HepG2 (cell line): ENCODE measurements at places on chromosomes 4 and X. TPM values are rescaled to one million over a fixed set of nuclear protein-coding genes. Genes with fewer than 3 reads are reported as not detected.

GRCh38 chr4:182593402-182593801 is 323.8 kb downstream of the DCTD start:
- no peaks in the 10 kb centered on the region for H3K36me3 ChIP-seq
- no peak overlapping the region for H3K27ac ChIP-seq
- no peaks in the 10 kb centered on the region for H3K4me1 ChIP-seq
- no peak overlapping the region for H3K4me3 ChIP-seq
- no peaks in the 10 kb centered on the region for H3K27me3 ChIP-seq

GRCh38 chrX:154546354-154547244 is at the start of gene G6PD:
Gene G6PD (minus strand): TSS chrX:154546846. CDS start chrX:154546155, 691 bp downstream.
- H3K27me3 ChIP-seq, result no peaks in the 10 kb centered on the region; the same call in 2 of the 3 replicates
- peak; percentile 43 for DNase-seq
- no peaks in the 10 kb centered on the region for H3K36me3 ChIP-seq
- peak within 1 kb of the TSS; percentile 82 for H3K27ac ChIP-seq

DNA sequence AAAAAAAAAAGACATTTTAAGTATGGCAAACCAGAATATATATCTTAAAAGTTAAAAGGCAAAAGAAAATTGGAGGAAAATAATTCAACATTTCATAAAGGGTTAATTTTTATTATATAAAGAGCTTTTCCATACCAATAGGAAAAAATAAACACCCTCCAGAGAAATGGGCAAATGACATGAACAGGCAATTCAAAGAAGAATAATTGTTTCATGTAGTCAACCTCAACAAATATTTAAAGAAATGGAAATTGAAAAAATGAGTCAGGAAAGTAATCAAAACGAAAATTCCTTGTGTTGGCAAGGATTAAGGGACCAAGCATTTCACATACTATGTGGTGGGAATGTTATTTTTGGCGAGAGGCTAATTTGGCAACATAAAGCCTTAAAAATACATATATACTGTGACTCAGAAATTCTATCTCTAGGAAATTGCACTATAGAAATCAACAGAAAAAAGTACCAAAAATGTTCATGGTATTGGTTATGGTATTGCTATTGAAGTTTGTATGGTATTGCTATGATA is 87.6 kb downstream of the HAUS3 start:
- DNase-seq, result no peak
- H3K27me3 ChIP-seq, result no peaks in the 10 kb centered on the region
- H3K4me3 ChIP-seq, result no peak overlapping the region
- no peaks in the 10 kb centered on the region for H3K36me3 ChIP-seq

MAGEB10 gene
- not detected in 2 replicates for total RNA-seq

- H3K27me3 ChIP-seq, result no peaks in the 10 kb centered on the region
- H3K27ac ChIP-seq, result no peak overlapping the region
- no peak overlapping the region for H3K4me3 ChIP-seq
- H3K36me3 ChIP-seq, result no peaks in the 10 kb centered on the region
- no peak for DNase-seq
- H3K4me1 ChIP-seq, result 0 out of 2 replicates have a peak, but pooled peaks cover 5% of the 10 kb centered on the region
These were observed 56.7 kb upstream of the TBC1D9 start for GRCh38 chr4:140812916-140813315.

GRCh38 chr4:3071811-3072210 is 2.5 kb downstream of the HTT-AS start:
- H3K27ac ChIP-seq, result no peak overlapping the region
- H3K36me3 ChIP-seq, result no peaks in the 10 kb centered on the region
